NCI-H1694 (cell line): ENCODE measurements at places on chromosomes 7 and 10.
A peak's percentile ranks its signal among the peaks of the same experiment; 100 is the strongest.

DNA sequence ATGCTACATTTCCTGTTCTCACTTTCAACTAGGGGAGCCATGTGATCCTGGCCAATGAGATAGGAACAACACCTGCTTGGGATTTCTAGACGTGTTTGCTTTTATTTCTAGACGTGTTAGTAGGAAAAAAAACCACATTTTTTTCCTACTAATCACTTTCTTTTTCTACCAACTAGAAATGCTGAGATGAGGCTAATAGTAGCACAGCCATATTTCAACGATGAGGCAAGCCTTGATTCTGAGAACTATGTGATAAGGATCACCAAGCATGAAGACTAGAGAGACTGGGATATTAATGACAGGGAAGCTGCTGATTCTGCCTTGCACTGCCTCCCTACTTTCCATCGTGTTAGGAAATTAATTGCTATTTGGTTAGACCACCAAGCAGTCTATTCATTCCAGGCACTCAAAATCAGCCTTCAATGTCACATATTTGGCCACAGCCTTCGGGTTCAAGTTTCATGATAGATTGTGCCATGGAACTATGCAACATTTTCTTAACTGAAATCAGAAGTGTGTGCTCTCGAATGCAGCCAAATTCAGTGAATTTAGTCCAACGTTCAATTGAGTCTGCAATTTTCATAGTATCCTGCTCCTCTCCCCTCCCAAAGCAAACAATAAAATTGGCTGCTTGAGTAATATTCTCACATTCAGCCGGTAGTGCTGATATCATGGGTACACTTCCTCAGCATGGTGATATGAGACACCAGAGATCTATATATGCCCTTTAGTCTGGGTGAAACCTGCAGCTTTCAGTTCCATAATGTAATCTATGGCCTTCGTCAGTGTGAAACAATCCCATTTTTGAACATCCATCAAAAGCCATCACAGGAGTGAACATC, 98.1 kb downstream of the GPR37 start:
- no peak for DNase-seq

GRCh38 chr7:142787034-142787768, 16.4 kb downstream of the PRSS2 start:
- no peak for DNase-seq

DNA sequence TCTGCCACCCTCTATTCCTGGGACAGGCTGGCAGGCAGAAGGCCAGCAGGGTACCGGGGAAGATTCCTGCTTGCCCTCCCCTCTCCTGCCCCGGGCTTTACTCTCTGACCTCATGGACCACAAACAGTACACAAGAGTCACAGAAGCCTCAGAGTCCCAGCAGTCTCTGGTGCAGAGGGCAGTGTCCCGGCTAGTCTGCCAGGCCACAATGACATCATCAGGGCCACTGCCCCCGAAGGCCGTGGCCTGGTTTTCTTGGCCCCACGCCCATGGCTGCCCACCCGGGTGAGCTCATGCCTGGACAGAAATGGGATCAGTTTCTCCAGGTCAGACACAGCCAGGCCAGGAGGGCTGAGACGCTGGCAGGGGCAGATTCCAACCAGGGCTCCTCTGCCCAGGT, 91.9 kb downstream of the MYL10 start:
- DNase-seq = no peak

DNA sequence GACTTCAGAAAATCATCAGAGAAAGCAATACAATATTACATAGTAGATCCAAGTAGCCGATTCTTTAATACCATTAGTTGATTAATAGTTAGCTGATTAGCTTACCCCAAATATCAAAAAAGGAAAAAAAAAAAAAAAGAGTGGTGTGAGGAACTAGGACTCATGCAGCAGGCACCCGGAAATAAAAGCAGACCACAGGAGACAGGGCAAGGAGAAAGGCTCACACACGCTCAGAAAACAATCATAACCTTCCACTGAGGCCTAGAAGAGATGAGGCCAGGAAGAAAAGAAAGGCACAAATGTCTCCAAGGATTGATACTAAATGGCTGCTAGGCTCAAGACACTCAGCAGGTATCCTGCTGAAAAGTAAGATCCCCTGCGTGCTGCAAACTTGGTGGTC, 25.9 kb downstream of the TRDMT1 start:
- DNase-seq = no peak

DNA sequence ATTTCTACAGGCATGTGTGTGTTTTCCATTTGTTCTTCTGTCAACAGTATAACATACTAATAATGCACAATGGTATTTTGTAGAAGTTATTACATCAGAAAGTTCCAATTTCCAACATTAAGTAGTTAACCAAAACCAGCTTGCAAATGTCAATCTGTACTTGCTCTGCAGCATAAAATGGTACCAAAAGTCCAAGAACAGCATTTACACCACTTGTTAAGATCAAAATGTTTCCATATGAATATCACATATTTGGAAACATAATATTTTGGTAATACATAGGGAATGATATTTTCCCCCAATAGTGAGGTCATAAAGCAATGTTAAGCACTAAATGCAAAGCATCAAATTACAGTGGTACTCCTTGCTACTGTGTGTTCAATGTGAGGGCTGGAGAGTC, 162.1 kb downstream of the ZNF438 start:
- DNase-seq = no peak

DNA sequence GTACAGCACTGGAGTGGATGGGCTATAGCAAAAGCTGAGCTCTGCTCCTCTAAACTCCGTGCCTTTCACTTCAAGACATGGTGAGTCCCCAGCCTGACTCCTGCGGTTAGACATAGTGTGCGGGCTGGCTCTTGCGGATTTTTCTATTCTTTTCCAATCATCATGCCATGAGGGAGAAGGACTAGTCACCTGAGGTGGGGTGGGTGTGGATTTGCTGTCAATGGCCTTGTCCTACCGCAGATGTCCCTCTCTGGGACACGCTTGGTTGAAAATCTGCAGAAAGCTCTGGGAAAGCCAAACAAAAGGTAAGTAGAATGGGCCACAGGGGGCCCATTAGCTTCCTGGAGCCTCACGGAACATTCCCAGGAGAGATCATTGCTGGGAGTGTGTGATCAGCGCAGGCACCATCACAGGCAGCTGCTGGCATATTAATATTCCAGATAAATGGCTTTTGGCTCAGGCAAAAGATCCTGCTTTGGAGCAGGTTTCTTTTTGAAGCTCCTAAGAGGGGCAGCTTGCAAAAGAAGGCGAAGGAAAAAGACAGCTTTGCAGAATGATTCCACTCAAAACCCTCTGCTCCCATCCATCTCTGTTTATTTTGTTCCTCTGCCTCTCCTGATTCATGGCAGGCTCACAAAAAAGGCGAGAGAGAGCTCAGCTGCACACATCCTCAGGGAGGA, 509.0 kb upstream of the ZMIZ1 start:
- DNase-seq = no peak

GRCh38 chr7:81296726-81297125, 377.9 kb upstream of the SEMA3C start:
- DNase-seq = no peak

GRCh38 chr10:92591550-92592022, 1.3 kb upstream of the KIF11 start:
- peak; percentile 43 for DNase-seq
